ENCODE measurements at places on chromosomes 5 and 9. TPM values are rescaled to one million over a fixed set of nuclear protein-coding genes. Genes with fewer than 3 reads are reported as not detected.

- no peak for DNase-seq
Measured at GRCh38 chr5:10581424-10581748, 17.5 kb downstream of the ANKRD33B start.

The SCGB3A2 gene
- total RNA-seq = not detected

The DBH gene
- not detected for total RNA-seq

DNA sequence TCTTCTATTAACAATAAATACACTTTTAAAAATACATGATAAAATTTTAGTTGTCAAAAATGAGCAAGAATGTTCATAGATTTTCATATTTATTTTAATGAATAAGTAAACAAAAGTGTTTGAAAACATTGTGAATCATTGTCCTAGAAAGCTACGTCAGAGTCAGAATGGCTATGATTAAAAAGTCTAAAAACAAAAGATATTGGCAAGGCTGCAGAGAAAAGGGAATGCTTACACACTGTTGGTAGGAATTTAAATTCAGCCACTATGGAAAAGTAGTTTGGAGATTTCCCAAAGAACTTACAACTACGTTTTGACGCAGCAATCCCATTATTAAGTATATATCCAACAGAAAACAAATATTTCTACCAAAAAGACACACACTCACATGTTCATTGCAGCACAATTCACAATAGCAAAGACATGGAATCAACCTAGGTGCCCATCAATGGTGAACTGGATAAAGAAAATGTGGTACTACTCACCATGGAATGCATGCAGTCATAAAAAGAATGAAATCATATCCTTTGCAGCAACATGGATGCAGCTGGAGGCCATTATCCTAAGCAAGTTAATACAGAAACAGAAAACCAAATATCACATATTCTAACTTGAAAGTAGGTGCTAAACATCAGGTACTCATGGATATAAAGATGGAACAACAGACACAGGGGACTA is 49.2 kb upstream of the FBXL17 start:
- peak; percentile 19 for DNase-seq

- no peak for DNase-seq
Measured at GRCh38 chr9:69743930-69744329, 15.9 kb downstream of the PTAR1 start.

DNA sequence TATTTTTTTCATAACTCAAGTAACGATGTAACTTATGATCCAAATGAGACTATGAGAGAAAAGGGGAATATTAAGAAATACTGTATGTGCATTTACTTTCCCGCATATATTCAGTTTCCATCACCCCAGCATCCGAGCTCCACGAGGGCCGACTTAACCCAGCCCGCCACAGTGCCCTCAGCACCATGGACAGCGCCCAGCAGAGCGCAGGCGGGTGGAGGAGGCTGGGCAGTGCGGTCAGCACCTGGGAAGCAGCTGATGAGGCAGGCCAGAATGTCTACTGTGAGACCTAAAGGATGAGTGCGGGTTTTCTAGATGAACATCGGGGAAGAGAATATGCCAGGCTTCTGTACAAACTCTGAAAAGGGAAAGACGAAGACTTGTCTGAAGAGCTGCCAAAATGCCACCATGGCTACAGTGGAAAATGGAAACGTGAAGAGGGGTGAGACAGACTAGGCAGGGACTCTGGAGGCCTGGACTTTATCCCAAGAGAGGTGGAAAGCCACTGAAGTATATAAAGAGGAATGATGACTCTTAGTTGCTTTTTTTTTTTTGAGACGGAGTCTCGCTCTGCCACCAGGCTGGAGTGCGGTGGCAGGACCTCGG is 34.5 kb upstream of the MED27 start:
- DNase-seq = peak; percentile 60

The SSNA1 gene
- total RNA-seq = 63.9 TPM

The YTHDC2 gene
- total RNA-seq = 13.4 TPM

The DTWD2 gene
- total RNA-seq = 1.8 TPM

- DNase-seq = no peak
Measured at GRCh38 chr5:28855626-28856025, 1817.2 kb upstream of the CDH9 start.

DNA sequence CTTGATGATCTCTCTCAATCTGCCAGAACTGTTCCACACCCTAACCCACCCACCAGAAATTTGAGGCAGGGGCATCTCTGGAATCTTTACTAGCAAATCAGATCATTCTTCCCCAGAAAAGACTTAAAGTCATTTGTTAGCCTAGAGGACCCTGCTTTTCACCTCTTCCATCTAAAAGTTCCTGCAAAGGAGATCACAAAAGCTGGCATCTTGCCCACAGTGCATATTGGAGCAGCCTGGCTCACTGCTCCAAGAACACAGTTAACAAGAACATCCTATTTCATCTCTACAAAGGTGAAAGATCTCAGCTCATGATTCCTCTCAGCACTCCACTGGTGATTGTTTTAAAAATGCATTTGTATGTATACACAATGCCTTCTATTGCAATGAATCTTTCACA is 36.3 kb downstream of the GABRP start:
- no peak for DNase-seq

The ACSL6 gene
- total RNA-seq = not detected

The IL9 gene
- not detected for total RNA-seq

- DNase-seq = peak; percentile 43
Measured at GRCh38 chr5:40333459-40334241, 346.1 kb upstream of the PTGER4 start.

- DNase-seq = peak; percentile 33
Measured at GRCh38 chr5:17304282-17304681, 86.9 kb downstream of the BASP1 start.

The C9orf50 gene
- not detected for total RNA-seq

- DNase-seq = no peak
Measured at GRCh38 chr5:96024683-96025475, 63.2 kb upstream of the ELL2 start.

The CNOT8 gene
- total RNA-seq = 49.1 TPM

The ORM2 gene
- not detected for total RNA-seq

DNA sequence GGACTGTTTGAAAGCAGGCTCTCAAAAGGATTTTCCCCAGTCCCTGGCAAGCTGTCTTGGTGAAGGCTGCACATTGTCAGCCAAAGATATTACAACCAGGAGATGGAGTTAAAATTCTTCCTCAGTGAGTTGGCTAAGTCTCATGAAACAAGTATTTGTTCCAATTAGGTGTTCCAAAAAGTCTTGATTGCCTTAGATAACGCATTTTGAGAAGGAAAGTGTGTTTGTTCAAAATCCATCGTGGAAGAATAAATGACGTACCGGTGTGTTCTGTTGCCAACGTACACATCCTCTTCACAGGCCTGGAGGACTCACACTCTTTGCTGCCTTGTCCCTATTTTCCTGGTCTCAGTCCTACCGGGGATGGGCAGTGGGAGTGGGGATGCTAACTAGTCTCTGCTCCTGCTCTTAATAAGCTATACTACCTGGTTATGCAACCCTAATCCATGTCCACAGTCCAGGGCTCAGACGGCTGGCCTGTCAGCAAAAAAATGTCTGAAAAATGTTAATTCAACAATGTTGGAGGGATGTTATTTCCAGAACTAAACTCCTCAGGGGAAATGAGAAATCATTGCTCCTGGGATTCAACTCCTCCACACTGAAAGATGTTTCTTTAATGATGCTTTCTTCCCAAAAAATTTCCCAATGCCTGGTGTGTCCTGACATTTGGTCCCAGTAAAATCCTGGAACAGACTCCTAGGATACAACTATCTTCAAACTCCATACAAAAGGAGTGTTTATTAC is 175.3 kb upstream of the KLF9 start:
- DNase-seq = peak; percentile 90

DNA sequence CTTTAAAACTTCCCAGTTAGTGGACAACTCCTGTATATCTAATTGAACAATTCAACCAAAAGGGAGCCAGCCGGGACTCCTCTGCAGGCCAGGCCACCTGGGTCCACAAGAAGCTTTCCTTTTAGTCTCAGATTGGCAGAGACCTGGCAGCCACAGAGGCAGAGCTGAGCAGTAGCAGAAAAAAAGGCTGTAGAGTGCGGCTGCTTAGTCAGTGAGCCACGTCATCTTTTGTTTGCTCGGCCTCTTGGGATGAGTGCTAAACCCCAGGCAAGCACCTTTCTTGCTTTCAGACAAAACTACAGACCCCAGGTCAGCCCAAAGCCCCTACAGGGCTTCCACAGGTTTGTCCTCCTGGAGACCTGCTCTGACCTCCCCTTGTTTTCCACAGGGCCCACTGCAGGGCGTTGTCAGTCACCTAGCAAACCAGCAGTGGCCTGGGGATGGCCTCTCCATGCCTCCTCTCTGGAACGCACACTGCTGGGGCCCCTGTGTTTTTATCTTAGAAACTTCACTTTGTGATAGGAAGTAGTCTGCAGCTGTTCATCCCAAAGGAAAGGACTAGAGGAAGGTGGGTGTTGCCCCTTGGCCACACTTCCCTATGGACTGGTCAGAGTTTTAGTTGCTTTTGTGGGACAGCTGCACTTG is 49.9 kb downstream of the SHB start:
- DNase-seq = peak; percentile 89

DNA sequence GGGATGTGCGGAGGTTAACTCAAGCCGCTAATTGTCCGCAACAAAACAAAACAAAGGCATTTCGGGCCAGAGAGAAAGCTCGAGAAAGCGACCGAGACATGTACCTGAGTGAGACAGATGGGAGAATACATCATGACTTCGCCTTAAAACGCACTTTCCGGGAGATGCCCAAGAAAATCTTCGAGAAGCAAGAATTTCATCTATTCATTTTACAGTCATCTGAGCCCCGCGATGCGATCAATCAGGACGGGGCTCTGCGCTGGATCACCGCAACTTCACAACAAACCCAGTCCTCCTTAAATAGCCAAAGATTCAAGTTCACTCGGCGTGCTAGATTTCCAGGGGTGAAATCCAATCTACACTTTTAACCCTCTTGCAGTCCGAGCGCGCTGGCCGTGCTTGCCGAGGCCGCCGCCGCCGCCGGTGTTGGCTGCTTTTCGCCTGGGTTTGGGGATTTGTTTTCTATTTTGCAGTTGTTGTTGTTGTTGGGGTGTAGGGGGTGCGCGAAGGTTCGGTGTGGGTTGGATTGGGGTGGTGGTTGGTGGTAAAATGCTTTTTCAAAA is 482 bp downstream of the NFIB start:
- peak; percentile 31 for DNase-seq

The FBP2 gene
- total RNA-seq = not detected

The AMBP gene
- total RNA-seq = not detected

DNA sequence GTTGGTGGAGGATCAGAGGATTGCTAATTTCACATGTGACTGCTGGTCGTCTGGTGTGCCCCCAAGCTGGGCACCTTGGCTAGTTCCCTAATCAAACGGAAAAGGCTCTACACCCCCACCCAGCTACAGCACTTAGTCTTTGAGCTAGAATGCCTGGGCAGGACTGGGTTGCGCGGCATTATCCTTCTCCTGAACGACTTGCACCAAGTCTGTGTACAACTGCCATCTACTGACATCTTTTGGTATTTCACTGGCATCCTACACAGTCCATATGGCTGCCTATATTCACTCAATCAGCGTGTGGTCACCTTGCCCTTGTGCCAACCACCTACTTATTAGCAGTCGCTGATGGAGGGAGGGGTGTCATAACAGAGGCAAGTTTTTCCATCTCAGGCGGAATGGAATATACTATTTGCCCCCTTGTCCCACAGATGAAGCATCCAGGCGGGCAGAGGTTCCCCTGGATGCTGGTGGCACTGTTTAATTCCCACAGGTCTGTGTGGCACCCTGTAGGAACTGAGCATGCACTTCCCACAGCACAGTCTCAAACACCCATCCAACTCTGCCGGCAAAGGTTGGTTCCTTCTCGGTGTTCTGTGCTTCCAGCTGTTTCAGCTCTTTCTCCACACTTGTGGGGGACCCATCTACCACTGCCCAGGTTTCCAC is 150.1 kb downstream of the OSTF1 start:
- DNase-seq = peak; percentile 68

GRCh38 chr9:116476935-116477381 is 210.1 kb upstream of the TRIM32 start:
- DNase-seq = no peak

GRCh38 chr5:141486091-141486490 is 1.3 kb downstream of the PCDHGC4 start:
- no peak for DNase-seq

The SLC45A2 gene
- not detected for total RNA-seq

The CDKN2B-AS1 gene
- 1.1 TPM for total RNA-seq

The FAM120A gene
- 65.8 TPM for total RNA-seq

The TXNDC8 gene
- total RNA-seq = not detected

DNA sequence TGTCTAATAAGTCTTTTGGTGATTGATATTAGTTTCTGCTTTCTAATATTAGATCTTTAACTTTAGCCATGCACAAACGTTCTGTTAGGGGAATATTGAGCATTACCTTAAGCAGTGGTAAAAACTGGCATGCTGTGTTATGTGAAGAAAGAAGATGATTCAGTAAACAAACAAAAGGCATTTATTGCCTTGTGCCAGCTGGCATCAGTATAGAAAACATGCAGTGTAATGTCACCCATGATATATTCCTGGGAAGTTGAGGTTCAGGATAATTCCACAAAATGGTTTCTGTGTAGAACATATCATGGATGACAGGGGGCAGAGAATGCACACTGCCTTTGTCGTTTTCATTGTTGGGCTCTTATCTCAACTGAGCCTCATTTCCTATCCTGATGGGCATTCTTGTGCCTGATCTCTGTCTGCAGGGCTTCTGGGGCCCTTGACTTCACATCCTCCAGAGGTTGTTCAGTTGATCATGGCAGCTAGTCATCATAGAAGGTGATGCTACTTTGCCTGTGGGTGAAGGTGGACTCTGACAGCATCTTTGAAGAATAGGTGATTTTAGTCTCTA is 24.2 kb downstream of the LRRTM2 start:
- DNase-seq = no peak

DNA sequence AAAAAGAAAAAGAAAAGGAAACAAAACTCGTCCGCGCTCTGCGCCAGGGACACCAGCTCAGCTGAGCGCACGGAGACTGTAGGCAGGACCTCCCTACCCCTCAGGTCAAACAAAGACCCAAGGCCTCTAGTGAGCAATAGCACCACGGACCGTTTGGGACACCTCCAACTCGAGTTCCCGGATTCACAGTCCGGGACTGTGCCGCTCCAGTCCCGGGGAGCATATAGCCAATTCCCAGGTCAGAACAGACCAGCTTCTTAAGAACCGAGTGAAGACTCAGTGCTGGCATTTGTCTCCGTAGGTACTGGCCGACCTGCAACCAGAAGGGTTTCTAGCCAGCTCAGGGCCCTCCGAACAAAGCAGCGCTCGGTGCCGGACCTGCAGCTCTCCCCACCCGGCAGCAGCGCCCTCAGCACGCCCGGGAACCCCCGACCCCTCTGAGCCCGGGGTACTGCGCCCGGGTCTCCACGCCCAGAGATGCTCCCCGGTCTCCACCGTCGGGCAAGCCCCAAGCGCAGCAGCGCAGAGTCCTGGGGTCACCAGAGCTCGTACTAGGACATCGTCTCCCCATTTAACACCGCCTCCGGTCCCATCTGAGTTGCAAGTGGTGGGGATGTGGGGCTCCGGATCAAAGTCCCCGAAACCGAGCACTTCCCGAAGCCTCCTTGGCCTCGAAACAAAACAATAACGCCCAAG is 591 bp downstream of the ABCA1 start:
- peak; percentile 47 for DNase-seq

The DRD1 gene
- total RNA-seq = 0.18 TPM
